GM20000 (cell line): ENCODE measurements at places on chromosomes 16 and 17.
A peak's percentile ranks its signal among the peaks of the same experiment; 100 is the strongest.

DNA sequence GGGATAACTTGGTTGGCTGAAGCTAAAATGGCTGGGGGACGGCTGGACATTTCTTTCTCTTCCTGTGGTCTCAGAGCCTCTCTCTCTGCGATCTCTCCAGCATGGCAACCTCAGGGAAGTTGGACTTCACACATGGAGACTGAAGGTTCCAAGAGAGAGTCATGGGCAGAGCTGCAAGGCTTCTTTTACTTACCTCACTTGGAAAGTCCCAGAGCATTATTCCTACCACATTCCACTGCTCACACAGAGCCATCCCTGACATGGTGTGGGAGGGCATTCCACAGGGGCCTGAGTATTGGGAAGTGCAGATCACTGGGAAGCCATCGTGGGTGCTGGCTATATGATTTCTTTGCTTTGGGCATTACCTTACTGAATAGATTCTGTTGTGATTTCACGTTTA lies 9.8 kb upstream of the SLC6A2 start:
- no peak for DNase-seq

- no peak for DNase-seq
These were observed 18.0 kb upstream of the RNF135 start for GRCh38 chr17:30952638-30953393.

DNA sequence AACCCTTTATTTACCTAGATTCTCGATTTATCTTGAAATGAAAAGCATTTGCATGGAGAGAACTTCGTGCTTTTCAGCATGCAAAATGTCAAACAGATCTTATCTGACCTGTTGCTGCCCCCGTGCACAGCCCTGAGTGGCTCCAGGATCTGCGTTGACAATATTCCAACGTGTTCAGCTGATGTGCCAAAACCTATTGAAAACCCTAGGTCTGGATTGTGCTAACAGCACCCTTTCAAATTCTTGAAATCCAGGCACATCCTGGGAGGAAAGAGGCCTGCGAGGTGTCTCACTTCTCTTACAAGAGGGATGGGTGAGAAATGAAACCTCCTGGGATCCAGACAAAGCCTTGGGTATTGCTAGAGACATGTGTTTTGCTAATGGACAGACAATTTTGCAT lies 231.8 kb downstream of the MAP2K4 start:
- DNase-seq = no peak

DNA sequence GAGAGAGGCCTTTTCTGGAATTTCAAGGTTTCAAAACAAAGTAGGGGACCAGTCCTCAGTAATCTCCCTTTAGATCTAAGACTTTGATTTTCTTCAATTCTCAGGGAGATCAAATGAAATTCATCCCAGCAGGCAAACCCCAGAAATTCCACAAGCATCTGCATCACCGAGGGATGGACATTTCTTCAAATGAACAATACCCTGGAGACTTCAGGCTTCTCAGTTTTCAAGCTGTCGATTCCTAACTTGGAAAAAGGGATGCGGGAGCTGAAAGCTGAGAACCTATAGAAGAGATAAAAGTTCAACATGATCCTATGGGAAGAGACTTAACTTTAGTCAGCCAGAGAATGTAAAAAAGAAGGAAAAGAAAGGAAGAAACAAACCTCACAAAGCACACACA lies 296.9 kb upstream of the CDH5 start:
- DNase-seq = no peak

DNA sequence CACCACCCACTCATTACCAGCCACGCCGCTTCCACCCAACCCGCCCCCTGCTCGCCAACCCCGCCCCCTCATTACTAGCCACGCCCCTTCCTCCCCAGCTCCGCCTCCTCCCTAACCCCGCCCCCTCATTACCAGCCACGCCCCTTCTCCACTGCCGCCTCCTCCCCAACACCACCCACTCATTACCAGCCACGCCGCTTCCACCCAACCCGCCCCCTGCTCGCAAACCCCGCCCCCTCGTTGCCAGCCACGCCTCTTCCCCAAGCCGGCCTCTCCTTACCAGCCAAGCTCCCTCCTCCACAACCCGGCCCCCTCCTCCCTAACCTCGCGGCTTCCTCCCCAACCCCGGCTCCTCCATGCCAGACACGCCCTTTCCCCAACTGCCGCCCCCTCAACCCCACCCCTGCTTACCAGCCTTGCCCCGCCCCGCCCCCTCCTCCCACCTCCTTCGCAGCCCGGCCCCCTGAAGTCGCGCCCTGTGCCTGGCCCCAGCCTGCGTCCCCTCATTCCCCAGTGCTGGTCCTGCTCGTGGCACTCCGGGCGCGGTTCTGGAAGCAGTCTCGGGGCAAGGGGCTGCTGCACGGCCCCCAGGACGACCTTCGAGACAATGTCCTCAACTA lies 7.3 kb downstream of the SLC22A31 start:
- DNase-seq = peak; percentile 88

GRCh38 chr16:12323007-12323758 lies 346.6 kb downstream of the SNX29 start:
- no peak for DNase-seq

- no peak for DNase-seq
These were observed 46.4 kb downstream of the SLFN5 start for GRCh38 chr17:35289222-35289621.

DNA sequence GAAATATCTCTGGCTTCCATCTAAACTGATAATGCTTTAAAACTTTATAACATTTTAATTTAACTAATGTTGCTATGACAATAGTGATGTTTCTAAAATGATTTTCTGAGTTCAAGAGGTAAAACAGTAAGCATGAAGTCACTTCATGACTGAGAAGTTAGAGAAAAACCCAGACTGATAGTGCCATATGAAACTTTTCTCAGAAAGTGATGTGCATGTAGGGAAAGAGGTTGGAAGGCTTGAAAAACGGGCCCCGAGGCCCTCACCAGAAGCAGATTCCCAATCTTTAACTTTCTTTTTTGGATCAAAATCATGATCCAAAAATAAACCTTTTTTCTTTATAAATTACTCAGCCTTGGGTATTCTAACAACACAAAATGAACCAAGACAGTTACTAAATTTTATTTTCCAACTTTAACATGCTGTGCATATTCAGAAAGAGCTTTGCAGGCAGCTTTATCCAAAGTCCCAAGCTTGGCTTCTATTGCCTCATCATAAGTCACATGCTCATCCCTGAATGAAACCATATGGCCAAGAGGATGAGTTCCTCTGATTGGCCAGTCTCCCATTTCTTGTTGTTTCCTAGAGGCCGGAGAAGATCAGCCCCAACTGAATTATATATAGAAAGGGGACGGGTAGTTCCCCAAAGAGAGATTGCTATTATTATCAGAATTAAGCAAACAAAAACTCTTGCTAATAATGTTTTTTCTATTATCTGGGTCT lies 357.6 kb upstream of the SALL1 start:
- DNase-seq = no peak

- DNase-seq = no peak
These were observed 120.2 kb downstream of the METRNL start for GRCh38 chr17:83199500-83200201.

DNA sequence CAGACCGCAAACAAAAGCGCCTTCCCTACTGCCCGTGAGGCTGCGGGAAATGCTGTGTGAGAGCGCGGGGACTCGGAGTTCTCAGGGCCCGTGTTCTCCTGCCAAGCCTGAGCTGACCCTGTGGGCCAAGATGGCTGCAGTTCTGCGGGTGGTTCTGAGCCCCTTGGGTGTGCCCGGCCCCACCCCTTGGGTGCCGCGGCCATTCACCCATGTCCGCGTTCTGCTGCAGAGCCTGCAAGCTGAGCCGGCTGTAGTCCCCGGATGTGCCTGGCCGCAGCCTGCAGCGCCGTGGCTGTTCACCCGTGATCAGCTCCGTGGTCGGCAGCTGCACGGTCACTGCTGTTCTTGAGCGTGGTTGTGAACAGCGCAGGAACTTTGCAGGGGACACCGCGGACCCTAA lies 20.0 kb downstream of the ACSF3 start:
- no peak for DNase-seq

DNA sequence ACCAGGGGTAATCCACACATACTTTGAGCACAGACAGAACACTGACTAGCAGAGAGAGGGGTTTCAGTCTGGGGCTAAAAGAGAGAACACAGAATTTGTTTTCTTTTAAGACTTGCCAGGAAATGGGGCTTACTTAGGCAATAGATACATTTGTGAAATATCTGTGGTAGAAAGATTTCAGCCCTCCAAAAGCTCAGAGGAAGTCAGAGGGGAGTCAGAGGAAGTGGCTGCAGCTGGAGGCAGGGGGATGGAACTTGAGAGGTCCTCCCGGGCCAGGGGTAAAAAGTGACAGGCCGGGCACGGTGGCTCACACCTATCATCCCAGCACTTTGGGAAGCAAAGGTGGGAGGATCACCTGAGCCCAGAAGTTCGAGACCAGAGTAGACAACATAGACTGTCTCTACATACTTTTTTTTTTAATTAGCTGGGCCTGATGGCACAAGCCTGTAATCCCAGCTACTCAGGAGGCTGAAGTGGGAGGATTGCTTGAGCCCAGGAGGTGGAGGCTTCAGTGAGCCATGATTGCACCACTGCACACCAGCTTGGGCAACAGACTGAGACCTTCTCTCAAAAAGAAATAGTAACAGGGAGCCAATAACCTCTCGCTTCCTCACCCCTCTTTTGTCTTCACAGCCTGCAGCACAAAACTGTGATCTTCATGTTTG lies 49.9 kb downstream of the NLRC5 start:
- DNase-seq = peak; percentile 43

- no peak for DNase-seq
These were observed 20.9 kb downstream of the UBE2O start for GRCh38 chr17:76432004-76432403.

DNA sequence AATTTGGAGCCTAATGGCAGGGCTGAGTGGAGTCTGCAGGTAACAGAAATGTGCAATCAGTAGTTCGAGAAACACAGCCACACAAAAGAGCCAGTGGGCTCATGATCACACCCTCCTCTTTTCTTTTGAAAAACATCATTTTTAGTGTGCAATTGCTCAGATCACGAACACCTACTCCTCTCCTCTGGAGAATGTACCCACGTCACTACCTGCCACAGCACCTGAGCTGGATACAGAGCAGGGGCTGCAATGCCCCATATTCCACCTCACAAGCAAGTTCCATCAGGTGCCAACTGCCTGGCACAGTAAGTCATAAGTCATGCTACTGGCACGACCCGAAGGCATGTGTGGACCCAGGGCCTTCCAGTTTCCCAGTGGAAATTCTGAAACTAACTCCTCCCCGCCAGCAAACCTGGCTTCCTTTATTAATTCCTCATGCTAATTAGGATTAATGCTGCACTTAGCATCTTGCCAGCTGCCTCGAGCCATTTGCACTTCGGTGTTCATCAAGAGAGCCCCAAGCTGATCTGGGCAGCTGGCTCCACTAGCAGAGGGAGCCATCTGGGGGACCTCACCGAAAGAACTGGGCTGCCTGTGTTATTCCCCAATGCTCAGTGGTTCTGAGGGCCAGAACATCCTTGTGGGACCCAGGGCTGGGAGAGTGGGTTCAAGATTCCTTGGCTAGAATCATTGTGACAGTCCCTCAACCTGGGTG lies 2.4 kb downstream of the CACNG4 start:
- no peak for DNase-seq

DNA sequence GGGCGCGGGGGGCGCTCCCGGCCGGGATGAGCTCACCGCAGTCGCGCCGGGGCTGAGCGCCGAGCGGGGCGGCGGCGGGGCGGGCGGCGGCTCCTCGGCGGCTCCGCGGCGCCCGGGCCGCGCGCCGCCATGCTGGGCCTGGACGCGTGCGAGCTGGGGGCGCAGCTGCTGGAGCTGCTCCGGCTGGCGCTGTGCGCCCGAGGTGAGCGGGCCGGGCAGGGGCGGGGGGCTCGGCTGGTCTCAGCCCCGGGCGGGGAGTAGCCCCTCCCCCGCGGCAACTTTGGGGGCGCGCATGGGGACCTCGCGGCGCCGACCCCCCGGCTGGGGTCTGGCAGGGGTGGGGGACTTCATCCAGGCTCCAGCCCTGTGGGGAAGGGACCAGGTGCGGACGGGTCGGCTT lies at the start of gene ARHGDIG:
Gene ARHGDIG (plus strand): TSS at position 40 of the 400 bp plus-strand sequence. CDS start 90 bp downstream, at position 130.
- DNase-seq = no peak

- no peak for DNase-seq
These were observed 36.7 kb downstream of the STAT5A start for GRCh38 chr17:42325026-42325425.

DNA sequence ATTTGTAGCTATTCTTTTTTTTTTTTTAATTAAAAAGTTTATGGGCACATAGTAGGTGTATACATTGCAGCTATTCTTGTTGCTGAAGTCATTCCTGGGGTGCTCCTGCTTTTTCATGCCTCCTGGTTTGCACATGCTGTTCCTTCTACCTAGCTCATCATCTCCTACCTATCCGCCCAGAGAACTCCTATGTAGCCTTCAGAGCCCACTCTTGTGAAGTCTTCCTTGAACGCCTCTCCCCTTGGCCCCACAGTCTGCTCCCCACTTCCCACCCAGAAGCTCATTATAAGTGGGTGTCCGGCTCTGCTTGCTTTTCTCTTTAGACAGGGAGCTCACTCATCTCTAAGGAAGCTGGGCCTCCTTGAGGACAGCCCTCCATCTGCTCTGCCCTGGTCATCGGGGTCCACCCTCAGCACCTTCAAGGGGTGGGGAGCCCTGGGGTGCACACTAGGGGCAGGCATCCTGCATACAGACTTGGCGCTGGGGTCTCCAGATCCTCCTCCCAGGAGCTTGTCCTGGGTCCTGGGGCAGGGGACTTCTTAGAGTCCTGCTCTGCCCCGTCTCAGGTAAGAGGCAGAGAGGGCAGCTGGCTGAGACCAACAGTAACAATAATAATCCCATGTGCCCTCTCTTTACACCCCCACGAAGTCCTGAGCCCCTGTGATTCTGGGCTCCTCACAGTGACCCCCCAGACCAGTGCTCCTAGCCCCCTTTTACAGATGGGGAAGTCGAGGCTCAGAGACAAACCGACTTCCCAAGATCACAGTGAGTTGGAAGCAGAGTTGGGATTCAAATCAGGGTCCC lies 3.5 kb upstream of the B9D1 start:
- no peak for DNase-seq

- no peak for DNase-seq
These were observed 148.1 kb upstream of the CCL2 start for GRCh38 chr17:34107019-34107418.

- DNase-seq = no peak
These were observed 13.3 kb upstream of the RMI2 start for GRCh38 chr16:11331967-11332366.

DNA sequence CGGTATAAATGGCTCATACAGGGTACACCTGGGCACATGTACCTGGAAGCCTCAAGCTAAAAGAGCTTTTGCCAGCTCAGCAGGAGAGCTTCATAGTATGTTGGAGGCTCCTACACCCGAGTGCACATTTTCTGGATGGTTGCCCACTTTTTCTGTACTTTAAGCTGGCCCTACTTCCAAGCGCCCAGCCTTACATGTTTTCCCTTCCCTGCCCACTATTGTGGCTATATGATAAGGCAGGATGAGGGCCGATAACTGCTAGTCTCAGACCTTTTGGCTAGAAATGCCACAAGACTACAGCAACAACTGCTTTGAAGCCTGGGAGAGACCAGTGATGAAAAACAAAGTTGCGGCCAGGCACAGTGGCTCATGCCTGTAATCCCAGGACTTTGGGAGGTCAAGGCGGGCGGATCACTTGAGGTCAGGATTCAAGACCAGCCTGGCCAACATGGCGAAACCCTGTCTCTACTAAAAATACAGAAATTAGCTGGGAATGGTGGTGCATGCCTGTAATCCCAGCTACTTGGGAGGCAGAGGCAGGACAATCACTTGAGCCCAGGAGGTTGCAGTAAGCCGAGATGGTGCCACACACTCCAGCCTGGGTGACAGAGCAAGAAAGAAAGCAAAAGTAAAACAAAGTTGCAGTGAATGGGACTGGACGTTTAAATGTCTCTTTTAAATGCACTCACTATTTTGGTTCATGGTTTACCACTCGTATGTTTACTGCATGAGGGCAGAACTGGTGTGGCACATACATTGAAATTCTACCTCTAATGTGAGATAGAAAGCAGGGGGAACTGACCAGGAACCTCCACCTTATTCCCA lies 14.2 kb upstream of the MARCHF10 start:
- no peak for DNase-seq

- no peak for DNase-seq
These were observed 39.7 kb upstream of the MEAK7 start for GRCh38 chr16:84544031-84544773.
